ENCODE measurements at places on chromosomes 3 and 15. TPM values are rescaled to one million over a fixed set of nuclear protein-coding genes. Genes with fewer than 3 reads are reported as not detected.

- peak; percentile 51 for DNase-seq
Measured at GRCh38 chr3:123871946-123872345, 12.2 kb downstream of the MYLK start.

DNA sequence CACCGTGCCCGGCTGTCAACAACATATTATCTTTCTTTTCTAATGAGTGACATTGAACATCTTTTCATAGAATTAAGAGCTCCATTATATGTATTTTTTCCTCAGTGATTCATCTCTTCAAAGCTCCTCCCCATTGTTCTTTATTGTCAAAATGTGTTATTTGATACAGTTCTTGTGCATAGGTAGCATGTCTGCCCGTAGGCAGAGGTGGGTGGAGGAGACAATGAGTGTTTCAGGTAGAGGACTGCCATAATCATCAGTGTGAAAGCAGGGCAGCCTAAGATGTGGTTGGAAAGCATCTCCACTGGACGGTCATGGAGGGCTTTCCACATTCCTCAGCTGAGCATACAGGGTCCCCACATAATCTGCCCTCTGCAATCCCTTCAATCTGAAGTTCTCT, 452.0 kb upstream of the MCTP2 start:
- DNase-seq = peak; percentile 85

The CGGBP1 gene
- 28.3 TPM for total RNA-seq

The XXYLT1 gene
- total RNA-seq = 10.5 TPM

The SIDT1 gene
- 1.3 TPM for total RNA-seq

GRCh38 chr3:71926262-71926600, 141.3 kb upstream of the PROK2 start:
- DNase-seq = peak; percentile 71

GRCh38 chr3:122991236-122991985, 36.2 kb downstream of the SEMA5B start:
- DNase-seq = no peak

GRCh38 chr15:48406266-48406891, 75.2 kb downstream of the DUT start:
- DNase-seq = no peak

The HAPLN3 gene
- 1.1 TPM for total RNA-seq

The FETUB gene
- not detected for total RNA-seq

DNA sequence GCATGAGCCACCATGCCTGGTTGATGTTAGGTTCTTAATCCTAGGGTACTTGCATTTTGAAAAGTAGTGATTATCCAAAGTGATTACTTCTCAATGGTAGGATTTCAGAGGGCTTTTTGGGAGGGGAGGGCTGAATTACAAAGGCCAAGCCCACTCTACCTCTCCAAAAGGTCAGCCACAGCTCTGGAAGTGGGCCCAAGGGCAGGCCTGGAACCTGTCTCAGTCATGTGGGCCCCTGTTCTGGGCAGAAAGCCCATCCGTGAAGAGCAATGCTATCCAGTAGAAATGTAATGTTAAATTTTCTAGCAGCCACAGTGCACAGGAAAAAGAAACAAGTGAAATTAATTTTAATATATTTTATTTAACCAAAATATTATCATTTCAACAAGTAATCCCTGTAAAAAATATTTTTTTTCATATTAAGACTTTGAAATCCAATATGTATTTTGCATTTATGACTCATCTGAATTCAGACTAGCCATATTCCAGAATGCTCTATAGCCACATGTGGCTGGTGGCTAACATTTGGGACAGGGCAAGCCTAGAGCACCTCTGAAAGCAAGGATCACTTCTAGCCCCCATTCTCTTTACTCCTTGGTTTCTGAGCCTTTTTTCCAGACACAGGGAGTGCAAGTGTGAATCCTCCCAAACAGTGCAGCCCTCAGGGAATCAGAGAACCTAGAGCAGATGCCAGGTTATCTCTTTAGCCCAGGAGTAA, 16.8 kb downstream of the RFT1 start:
- DNase-seq = no peak

DNA sequence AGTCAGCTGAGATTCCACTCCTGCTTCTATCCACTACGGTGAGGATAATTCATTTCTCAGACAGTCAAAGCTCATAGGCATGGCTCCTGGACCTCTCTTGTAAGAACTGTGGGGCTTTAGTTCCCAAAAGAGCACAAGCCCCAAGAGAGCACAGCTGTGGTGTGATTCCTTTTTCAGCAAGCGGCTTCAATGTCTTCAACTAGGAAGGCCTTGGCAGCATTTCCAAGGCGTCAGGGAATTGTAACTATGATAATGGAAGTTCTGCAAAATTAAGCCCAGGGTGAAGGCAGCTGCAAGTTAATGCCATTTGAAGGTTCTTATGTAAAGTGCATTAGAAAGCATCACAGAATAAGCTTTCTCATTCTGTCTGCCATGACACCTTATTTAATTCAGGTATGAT, 657.1 kb downstream of the GRM7 start:
- DNase-seq = no peak

The TRPM1 gene
- under 0.01 TPM for total RNA-seq

GRCh38 chr15:61153291-61153690, 75.8 kb downstream of the RORA start:
- DNase-seq = no peak

- no peak for DNase-seq
Measured at GRCh38 chr3:10553591-10554235, 48.3 kb upstream of the ATP2B2 start.

DNA sequence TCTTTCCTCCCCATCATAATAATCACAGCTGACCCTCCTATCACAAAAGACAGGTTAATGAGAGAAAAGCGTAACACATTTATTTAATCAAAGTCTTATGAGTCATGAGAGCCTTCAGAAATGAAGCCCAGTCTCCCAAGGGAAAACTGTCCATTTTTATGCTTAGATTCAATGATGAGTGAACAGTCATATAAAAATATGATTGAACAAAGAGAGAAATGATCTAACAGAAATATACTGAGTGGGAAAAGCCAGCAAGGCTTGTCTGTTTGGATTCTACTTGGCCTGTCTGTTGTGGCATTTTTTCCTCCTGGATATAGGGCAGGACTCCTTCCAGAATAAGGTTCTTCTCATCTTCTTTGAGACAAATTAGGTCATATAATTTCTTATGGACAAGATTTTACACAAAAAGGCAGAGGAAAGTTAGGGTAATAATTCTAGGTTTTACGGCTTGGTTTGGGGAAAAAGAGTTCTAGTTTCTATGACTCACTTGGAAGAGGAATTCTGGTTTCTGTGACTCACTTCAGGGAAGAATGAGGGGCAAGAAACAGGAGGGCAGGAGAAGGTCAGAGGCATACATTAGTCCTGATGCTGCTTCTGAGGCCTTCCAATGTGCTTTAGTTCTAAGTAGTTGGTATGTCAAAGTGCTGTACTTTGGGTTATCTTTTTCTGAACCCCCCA, 534.2 kb downstream of the ZIC1 start:
- peak; percentile 67 for DNase-seq

DNA sequence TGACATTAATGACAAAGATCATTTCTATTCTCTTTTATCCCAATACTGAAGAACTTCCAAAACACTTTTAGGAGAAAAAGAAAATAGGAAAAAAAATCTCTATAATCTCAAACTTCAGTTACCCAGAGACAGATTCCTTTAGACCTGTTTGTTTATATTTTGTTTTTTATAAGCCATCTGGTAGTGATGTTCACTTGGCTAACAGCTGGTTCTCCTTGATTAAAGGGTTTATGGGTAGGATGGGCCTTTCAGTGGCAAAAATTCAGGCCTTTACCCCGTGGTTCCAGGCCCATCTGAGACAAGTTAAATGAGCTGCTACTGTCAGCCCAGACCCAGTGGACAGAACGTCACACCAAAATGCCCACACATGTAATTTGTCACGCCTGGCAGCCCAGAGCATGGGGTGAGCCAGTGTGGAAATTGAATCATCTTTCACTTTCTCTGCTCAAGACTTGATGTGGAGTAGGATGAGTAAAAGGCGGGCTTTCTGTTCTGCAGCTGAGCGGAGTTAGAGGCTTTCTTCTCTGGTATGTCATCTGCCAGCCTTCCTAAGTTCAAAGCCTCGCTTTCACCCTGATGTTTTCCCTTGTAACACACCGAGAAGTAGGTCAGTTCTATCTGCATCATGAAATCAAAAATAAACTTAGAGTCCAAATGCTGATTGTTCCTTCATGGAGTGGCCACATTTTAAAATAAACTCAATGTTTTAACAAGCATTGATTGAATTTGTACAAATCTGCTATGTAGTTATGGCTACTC, 62.5 kb upstream of the SKOR1 start:
- DNase-seq = no peak

DNA sequence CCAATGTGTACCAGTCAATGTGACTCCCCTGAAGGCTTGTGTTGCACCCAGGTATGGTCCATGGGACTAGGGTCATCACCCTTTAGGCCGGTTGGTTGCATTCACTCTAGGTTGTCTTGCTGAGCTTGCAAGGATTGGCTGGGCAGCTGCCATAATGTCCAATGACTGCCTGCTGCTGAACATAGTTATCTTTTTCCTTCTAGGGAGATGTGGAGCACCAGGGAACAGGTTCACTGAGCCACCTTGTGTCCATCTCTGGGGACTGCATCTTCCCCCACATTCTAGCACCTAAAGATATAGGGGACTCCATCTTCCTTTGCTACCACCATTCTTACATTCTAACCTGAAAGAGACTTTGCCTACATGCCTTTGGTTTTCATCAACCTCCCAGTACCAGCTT, 580.4 kb upstream of the TBL1XR1 start:
- peak; percentile 70 for DNase-seq

- DNase-seq = peak; percentile 99
Measured at GRCh38 chr3:153287017-153287416, 125.0 kb downstream of the RAP2B start.

DNA sequence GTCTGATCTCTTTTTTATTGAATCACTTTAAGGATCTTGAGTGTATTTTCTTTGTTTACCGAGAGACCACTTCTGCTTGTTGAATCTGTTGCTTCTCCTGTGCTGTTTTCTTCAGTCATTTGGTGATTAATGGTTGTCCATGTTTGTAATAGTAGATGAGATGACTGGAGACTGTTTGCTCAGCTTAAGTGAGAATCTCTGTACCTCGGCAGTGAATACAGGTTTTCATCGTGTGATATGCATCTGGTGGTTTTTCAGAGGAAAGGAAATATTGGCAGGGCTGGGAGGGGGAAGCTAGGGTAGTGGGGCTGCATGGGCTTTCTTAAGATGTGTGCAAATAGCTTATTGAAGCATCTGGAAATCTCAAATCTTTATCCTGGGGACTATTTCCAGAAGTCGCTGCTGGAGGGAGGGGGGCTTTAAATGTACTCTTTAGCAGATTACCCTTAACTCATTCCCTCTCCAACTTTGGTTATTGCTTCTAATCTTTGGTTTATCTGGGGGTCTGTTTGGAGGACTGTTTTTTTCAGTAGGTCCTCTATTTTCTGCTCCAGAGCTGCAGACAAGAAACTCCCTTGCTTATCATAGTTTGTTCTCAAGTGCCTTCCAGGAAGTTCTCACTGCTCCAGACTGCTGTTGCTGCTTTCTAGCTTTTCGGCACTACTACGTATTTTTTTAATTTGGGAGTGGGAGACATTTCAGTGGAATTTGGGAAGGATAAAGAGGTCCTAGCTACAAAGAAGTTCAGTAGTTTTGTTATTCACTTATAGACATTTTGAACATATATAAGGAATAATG, 19.4 kb downstream of the CMTM8 start:
- DNase-seq = peak; percentile 44

DNA sequence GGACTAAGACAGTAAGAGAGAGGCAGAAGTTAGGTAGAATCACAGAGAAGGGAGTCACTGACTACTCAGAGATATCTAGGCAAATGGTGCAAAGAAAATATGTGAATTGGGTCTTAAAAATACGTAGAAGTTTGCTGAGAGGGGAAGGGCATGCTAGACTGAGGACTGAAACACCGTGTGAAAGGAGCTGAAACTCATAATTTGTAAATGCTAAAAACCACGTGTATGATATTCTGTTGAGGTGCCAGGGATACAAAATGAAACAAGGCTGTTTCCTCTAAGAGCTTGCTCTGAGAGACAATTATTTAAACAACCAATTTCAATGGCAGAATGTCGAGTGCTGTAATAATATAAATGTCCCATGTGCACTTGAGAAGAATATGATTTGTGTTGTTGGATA, 47.2 kb downstream of the NCK1 start:
- no peak for DNase-seq

DNA sequence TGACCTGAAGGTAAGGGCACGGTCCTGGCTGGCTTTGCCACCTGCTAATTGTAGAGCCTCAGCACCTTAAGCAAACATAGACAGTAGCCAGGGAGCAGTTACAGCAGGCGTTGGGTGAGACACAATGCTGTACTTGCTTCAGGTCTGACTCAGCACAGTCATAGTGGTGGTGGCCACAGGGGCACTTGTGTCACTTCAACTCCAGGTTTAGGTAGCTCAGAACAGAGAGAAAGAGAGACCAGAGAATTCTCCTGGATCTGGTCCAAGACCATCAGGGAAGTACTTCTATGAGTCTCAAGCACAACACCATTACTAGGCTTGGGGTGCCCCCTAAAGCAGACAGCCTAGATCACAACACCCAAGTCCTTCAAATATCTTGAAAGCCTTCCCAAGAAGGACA, 204.4 kb downstream of the OTOL1 start:
- no peak for DNase-seq

DNA sequence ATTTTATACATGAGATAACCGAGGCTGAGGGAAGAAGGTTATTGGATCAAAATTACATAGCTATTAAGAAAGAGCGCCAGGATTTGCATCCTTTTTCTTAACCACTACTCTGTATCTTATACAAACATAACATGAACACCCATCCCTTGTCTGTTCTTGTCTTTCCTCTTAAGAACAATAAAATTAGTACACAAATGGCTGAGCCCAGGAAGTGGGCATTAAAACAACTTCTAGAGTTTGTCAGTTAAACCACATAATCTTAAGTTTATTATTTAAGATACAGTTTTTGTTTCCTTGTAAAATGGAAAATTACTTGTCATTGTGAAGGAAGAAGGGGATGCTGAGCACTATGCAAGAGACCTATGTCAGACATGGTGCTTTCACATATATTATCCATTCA, 48.9 kb upstream of the PPIB start:
- DNase-seq = no peak

- DNase-seq = no peak
Measured at GRCh38 chr3:146152834-146153233, 8.2 kb downstream of the PLOD2 start.

GRCh38 chr3:97350971-97351370, 413.6 kb upstream of the ARL6 start:
- no peak for DNase-seq

GRCh38 chr3:32584660-32585059, 14.0 kb upstream of the DYNC1LI1 start:
- no peak for DNase-seq

The CPN2 gene
- total RNA-seq = not detected

The SFMBT1 gene
- total RNA-seq = 8.1 TPM

The RAB7A gene
- total RNA-seq = 43.7 TPM

The GOLGA8T gene
- total RNA-seq = 0.13 TPM

- DNase-seq = no peak
Measured at GRCh38 chr3:47406762-47407149, 25.9 kb downstream of the PTPN23 start.

The SST gene
- not detected for total RNA-seq

- peak; percentile 41 for DNase-seq
Measured at GRCh38 chr3:19348941-19349564, 200.7 kb downstream of the KCNH8 start.
